ENCODE measurements at places on chromosomes 16 and 17.

DNA sequence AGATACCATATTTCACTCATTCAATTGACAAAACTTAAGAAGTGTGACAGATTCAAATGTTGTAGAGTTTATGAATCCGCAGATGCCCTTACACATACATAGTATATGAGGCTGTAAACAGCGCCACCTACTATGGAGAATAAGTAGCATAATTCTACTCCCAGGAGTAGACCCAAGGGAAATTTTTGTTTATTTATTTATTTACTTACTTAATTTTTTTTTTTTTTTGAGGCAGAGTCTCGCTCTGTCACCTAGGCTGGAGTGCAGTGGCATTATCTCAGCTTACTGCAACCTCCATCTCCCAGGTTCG is 35.5 kb downstream of the GAN start:
- DNase-seq, result no peak

DNA sequence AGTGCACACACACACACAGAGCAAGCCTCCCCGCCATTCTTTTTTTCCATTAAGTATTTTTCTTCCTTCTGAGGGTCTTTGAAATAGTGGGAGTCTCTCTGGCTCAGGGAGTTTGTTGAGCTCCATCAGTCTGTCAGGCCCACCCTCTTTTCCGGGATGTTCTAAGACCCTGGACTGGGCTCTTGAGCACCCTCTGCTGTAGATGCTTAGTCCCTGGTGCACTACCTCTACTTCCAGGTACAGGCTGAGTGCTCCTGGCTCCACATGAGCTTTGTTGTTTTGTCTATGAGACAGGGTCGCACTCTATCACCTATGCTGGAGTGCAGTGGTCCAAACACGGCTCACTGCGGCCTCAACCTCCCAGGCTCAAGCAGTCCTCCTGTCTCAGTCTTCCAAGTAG is 20.7 kb downstream of the LIMD2 start:
- no peak for DNase-seq

GRCh38 chr17:77190576-77190975 is 49.8 kb downstream of the SEC14L1 start:
- DNase-seq, result no peak

DNA sequence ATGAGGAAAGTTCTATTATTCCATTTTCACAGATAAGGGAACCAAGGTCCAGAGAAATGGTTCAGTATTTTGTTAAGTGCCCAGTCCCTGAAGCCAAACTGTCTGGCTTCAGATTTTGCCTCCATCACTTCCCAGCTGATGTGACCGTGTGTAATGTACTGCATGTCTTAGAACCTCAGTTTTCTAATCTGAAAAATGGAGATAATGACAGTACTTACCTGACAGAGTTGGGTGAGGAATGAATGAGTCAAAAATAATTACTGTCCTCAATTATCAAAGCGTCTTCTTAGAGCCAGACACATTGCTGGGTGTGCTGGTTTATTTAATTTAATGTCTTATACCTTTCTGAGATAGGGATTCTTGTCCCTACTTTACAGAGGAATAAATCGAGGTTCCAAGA is 6.7 kb downstream of the ZNF668 start:
- DNase-seq, result no peak

- no peak for DNase-seq
Observed at GRCh38 chr17:38906460-38907228, 18.8 kb upstream of the LASP1NB start.

- no peak for DNase-seq
Observed at GRCh38 chr16:81843683-81844082, 64.6 kb downstream of the PLCG2 start.

- no peak for DNase-seq
Observed at GRCh38 chr17:4587803-4588202, 3.5 kb downstream of the SMTNL2 start.

DNA sequence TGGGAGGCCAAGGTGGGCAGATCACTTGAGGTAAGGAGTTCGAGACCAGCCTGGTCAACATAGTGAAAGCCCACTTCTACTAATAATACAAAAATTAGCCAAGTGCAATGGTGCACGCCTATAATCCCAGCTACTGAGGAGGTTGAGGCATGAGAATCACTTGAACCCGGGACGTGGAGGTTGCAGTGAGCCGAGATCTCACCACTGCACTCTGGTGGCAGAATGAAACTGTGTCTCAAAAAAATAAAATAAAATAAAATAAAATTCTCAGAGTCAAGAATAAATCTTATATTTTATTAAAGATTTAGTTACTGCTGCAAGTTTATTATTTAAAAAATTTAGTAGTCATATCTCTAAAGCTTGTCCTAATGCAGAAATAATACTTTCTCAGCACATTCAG is 29.7 kb downstream of the ARL4D start:
- no peak for DNase-seq

GRCh38 chr17:43613917-43614316 is 47.8 kb downstream of the MEOX1 start:
- no peak for DNase-seq

GRCh38 chr17:81191116-81191515 is 25.1 kb upstream of the AATK start:
- DNase-seq, result no peak

DNA sequence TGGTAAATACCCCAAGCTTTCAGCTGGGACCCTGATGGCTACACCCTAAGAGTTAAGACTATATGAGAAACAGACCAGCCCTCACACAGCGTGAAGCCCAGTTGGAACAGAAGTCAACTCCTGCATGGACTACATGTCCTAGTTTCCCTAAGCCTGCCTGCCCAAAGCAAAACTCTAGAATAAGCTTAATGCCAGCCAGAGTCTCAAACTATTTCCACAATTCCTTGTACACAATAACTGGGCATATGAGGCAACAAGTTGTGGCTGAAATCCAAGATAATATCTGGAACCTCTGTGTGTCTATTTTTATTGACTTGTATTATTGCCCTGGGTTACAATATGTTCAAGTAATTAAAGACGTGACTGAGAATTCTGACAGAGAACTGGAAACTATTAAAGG is 19.4 kb downstream of the MYH10 start:
- no peak for DNase-seq

GRCh38 chr17:2931876-2932275 is 131.5 kb downstream of the OR1D5 start:
- no peak for DNase-seq

GRCh38 chr17:74739227-74739831 is 2.3 kb downstream of the RAB37 start:
- DNase-seq, result no peak
